Common myeloid progenitor, CD34-positive (primary cell): ENCODE measurements at places on chromosomes 6 and 20.
A peak's percentile ranks its signal among the peaks of the same experiment; 100 is the strongest.

- DNase-seq = peak; percentile 74
Measured at GRCh38 chr6:129748212-129748900, 38.4 kb upstream of the ARHGAP18 start.

GRCh38 chr6:145878591-145879295 lies 64.1 kb upstream of the FBXO30 start:
- DNase-seq = no peak

DNA sequence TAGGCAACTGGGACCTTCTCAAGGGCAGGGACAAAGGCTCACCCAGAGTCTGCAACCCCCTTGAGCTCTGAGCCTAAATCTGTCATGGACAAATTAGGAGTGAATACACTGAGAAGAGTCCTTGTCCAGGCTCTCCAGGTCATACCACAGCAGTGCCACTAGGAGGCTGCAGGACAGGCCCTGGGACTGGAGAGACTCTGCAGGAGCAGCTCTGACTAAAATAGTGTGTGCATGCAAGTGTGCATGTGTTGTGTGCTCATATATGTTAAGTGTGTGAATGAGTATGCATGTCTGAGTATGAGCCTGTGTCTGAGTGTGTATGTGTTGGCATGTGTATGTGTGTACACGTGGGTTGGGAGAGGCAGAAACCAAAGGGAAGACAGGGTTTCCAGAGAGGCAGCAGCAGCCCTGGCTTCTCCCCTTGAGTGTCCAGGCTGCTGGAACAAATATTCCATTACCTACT lies 27.1 kb downstream of the MRPL14 start:
- peak; percentile 38 for DNase-seq

DNA sequence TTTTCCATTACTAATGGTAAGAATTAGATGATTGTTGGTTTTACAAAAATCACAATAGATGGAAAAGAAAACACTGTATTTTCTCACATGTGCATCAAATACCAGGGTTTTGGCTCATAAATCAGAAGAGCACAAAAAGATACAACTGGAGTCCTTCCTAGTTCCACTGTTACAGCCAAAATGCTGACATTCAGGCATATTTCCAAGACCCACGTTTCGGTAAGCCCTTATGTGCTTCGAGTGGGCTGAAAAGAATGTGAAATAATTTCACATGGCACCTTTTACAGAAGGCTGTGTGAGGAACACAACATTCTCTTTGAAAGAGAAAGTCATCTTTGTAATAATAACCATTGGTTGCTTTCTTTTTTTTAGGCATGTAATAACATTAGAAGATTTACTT lies 326.7 kb upstream of the FLRT3 start:
- DNase-seq = no peak

DNA sequence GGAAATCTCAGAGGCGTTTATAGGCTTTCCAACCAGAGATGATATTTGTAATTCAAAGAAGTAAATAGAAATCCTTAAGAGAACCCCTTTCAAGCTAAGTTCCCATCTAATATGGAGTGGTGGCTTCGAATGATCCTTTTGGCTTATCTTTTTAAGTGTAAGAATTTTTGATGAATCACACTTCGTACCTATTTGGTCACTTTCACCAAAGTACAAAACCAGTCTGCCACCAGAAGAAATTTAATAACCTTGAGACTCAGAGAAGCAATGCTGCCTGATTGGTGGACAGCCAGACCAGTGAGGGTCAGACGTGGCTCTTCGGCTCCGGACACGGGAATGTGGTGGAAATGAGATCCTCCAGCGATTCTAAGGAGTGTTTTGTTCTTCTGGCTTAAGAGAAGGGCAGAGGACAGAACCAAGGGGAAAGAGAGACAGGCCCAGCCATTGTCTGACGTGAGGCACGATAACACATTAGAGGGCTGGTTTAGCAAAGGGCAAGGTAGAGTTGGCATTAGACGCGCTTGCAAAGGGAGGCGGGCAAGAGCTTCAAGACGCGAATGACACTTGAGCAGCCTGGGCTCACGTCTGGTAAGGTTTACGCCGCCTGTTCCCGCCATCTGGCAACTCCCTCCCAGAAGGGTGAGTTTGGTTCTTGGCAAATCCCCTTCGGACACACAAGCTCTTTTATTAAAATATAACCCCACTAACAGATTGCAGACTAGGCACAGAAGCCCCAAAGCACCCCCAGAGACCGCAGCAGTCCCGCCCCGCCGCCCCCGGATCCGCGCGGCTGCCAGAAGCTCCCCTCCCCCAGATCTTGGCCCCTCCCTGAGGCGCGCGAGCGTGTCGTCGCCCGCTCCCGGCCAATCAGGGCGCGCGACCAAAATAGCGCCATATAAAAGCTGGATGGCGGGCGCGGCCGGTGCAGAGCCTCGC lies 50.0 kb upstream of the EZR start:
- DNase-seq = no peak

DNA sequence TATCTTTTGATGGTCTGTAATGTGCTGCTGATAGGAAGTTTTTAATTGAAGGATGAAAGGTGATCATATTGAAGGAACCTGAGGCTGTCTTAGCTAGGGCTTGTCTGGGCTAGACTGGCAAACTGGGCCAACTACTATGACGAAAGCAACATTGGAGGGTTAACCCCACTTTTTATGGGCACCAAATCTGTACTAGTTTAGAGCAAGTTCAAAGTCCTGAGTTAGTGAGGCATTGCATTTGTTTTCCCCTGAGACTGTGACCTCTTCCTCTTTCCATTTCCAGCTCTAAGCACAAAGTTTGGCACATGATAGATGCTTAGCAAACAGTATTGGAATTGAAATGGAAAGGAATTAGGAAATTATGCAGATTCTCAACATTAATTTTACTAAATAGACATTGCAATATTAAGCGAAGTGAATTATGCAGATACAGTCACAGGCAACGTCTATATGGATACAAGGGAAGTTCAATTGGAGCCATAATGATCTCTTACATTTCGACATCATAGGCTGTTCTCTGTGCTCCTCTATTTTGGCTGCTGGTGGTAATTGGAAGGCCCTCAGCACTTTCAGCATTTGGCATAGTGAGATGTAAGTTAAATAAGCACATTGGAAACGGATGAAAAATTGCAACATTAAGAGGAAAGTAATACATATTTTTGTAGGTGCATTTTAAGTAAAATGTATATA lies 22.2 kb downstream of the CEP57L1 start:
- DNase-seq = peak; percentile 49

GRCh38 chr6:159038914-159039884 lies 5.6 kb downstream of the TAGAP start:
- peak; percentile 97 for DNase-seq

GRCh38 chr6:158027590-158028285 lies 46.1 kb downstream of the SYNJ2 start:
- no peak for DNase-seq

- no peak for DNase-seq
Measured at GRCh38 chr6:8875986-8876385, 440.6 kb upstream of the SLC35B3 start.
